ENCODE measurements at places on chromosomes 12 and 14. TPM values are rescaled to one million over a fixed set of nuclear protein-coding genes. Genes with fewer than 3 reads are reported as not detected.

BHLHE41 gene
- not detected for total RNA-seq

- peak; percentile 85 for DNase-seq
Observed at GRCh38 chr14:63852817-63853731, at the start of gene SYNE2. Gene SYNE2 (plus strand): TSS chr14:63853004. CDS start chr14:63909149, 56,145 bp downstream.

- DNase-seq: no peak
Observed at GRCh38 chr14:61766151-61766550, 3.9 kb downstream of the SNAPC1 start.

- DNase-seq: no peak
Observed at GRCh38 chr12:57462912-57463253, 3.3 kb downstream of the GLI1 start.

DNA sequence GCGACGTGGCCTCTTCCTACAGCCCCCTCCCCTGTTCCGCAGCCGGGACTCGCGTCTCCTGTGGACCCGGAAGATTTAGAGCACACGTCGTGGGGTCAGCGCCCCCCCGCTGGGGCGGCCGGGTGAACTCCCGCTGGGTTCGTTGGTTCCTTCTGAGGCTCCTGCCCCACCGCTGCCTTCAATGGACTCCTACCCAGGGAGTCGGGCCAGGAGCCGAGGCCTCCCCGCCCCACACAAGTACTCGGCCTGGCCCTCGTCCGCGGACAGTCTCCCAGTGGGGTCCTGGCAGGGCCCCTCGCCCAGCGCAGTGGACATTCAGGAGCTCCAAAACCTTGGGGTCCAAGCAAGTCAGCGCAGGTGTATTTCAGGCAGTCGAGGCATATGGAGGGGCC lies 1.2 kb downstream of the MMP17 start:
- DNase-seq: peak; percentile 48

GRCh38 chr14:28102001-28102400 lies 664.6 kb upstream of the FOXG1 start:
- no peak for DNase-seq

GRCh38 chr14:105090493-105091053 lies 25.3 kb upstream of the GPR132 start:
- DNase-seq: peak; percentile 90

GRCh38 chr12:92493816-92494215 lies 209.0 kb upstream of the PLEKHG7 start:
- no peak for DNase-seq

DNA sequence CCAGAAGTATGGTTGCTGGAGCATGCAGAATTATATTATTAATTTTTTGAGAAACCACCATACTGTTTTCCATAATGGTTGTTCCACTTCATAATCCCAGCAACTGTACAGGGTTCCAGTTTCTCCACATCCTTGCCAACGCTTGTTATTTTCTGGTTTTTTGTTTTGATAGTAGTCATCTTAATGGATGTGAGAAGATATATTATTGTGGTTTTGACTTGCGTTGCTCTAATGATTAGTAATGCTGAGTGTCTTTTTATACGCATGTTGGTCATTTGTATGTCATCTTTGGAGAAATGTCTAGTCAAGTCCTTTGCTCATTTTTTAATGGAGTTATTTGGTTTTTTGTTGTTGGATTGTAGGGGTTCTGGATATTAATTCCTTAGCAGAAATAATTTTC lies 58.1 kb downstream of the DAAM1 start:
- no peak for DNase-seq

DNA sequence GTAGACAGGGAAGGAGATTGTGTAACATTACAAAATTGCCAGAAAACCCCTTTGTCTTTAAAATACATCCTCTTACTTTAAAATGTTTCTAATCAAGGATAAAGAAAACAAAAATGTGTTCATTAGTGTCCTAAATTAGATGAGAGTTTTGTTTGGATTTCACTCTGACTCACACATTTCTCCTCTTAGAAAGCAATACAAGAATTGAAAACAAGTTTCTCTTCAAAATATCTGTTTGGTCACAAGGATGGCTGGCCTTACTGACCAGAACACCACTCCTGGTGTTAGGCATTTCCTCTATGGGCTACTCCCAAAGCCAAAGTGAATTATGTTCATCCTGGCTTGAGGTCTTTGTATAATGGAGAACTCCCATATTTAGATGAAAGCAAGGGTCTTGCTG lies 6.4 kb downstream of the GUCY2C start:
- DNase-seq: no peak

MSI1 gene
- total RNA-seq: 0.58 TPM

EML5 gene
- total RNA-seq: 10.3 TPM

DNA sequence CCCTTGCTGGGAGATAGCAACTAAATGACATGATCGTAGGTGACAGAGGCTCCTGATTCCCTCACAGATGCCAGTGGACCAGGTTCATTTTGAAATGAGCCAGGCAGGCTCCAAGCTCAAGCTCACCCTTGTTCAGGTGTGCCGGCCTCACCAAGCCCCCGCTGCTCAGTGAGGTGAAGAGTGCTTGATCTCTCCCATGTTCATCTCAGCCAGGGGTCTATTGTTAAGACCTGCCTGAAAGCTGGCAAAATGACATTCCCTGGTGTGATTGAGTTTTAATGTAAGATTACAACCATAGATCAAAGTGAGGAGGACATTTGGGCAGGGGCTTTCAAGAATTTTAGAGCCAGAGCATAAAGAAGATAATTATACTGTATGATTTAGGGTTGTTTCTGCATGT lies 497.9 kb downstream of the EGLN3 start:
- DNase-seq: no peak

DNA sequence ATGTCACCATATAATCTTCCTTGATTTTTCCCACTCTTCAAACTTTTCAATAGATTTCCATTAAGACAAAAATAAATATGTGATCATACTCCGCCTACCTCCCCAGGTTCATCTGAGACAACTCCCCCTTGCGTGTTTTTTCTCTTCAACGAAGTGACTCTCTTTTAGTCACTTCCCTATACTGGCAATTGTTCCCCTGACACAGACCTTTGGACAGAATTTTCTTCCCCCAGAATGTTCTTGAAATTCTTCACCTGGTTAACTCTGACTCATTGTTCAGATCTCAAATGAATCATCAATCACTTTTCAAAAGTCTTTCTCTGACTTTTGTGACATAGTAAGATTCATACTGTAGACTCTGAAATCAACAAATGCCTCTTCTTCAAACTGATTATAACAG lies 727.3 kb upstream of the LMO3 start:
- DNase-seq: no peak

GRCh38 chr14:103801459-103801858 lies 45.9 kb downstream of the PPP1R13B start:
- no peak for DNase-seq

GRCh38 chr12:1553987-1554982 lies 40.1 kb downstream of the FBXL14 start:
- no peak for DNase-seq

- DNase-seq: no peak
Observed at GRCh38 chr12:9811621-9812020, 15.7 kb upstream of the KLRF1 start.

BEGAIN gene
- 1.1 TPM for total RNA-seq

CD163 gene
- total RNA-seq: 109 TPM

Data from stomach (tissue), 19 donors.